ENCODE measurements at places on chromosomes 11 and 22. TPM values are rescaled to one million over a fixed set of nuclear protein-coding genes. Genes with fewer than 3 reads are reported as not detected.

Gene OR6A2
- total RNA-seq = 0.73 TPM

Gene SLC22A9
- total RNA-seq = not detected

Gene PRG2
- not detected for total RNA-seq

Gene RAB38
- total RNA-seq = 2.9 TPM

Gene SCGB1C1
- not detected for total RNA-seq

Gene NRGN
- 0.58 TPM for total RNA-seq

Gene DBX1
- not detected for total RNA-seq

Gene ACAT1
- 95.1 TPM for total RNA-seq

Gene OR51B4
- not detected for total RNA-seq

Gene CRYAB
- 48.3 TPM for total RNA-seq

Gene GRAP2
- not detected for total RNA-seq

Gene VSIG2
- total RNA-seq = 0.33 TPM

Gene CEND1
- 2.8 TPM for total RNA-seq

Gene FGF19
- total RNA-seq = not detected

Gene C11orf97
- not detected for total RNA-seq

Gene SCN2B
- 0.99 TPM for total RNA-seq

Gene TTLL12
- 19.5 TPM for total RNA-seq

Gene CDPF1
- 13.5 TPM for total RNA-seq

Gene HSCB
- total RNA-seq = 13.4 TPM

Gene JAM3
- total RNA-seq = 105 TPM

Gene NTM
- total RNA-seq = 15.0 TPM

Gene OLFML1
- total RNA-seq = 26.8 TPM

Gene FIBIN
- total RNA-seq = 25.6 TPM
